ENCODE measurements at places on chromosomes 6 and 20. TPM values are rescaled to one million over a fixed set of nuclear protein-coding genes. Genes with fewer than 3 reads are reported as not detected.

AFDN gene
- total RNA-seq, result 20.7 TPM

RAET1E gene
- not detected for total RNA-seq

SNX5 gene
- 81.6 TPM for total RNA-seq

LINC00237 gene
- not detected for total RNA-seq

GPLD1 gene
- 0.49 TPM for total RNA-seq

MRAP2 gene
- not detected for total RNA-seq

- no peak overlapping the region for H3K4me3 ChIP-seq
- no peaks in the 10 kb centered on the region for H3K27me3 ChIP-seq
- DNase-seq, result no peak
- no peaks in the 10 kb centered on the region for H3K36me3 ChIP-seq
These were observed 132.3 kb downstream of the PXDC1 start for GRCh38 chr6:3619201-3619600.

DNA sequence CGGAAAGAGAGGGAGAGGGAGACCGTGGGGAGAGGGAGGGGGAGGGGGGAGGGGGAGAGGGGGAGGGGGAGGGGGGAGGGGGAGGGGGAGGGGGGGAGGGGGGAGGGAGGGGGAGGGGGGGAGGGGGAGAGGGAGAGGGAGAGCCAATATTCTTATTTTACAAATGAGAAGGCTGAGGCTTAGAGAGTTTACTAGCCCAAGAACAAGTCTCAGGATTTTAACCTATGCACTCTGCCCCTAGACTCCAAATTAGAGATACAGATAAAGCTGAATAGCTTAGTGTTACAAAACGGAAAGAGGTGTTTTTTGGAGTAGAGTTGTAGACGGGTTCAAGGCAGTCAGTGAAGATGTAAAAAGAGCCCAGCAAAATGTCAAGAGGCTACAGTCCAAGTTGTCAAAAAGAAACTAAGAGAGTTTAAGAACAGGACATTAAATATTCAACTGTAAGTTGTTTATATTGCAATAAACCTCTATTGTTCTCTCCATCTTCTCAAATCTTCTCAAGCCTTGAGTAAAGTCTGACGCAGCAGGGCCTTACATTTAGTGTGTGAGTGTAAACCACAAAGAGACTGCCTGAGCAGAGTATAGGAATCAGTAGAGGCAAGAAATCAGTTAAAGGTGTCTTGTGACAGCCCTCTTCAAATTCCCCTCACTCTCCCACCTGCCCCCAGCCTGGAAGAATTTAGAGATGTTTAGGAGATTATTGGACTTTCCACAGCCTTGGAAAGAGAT, 34.9 kb upstream of the AKIRIN2 start:
- H3K4me1 ChIP-seq, result peaks cover 45% of the 10 kb centered on the region
- H3K27ac ChIP-seq, result peak overlapping the region; percentile 32
- no peak for DNase-seq
- no peaks in the 10 kb centered on the region for H3K36me3 ChIP-seq

DNA sequence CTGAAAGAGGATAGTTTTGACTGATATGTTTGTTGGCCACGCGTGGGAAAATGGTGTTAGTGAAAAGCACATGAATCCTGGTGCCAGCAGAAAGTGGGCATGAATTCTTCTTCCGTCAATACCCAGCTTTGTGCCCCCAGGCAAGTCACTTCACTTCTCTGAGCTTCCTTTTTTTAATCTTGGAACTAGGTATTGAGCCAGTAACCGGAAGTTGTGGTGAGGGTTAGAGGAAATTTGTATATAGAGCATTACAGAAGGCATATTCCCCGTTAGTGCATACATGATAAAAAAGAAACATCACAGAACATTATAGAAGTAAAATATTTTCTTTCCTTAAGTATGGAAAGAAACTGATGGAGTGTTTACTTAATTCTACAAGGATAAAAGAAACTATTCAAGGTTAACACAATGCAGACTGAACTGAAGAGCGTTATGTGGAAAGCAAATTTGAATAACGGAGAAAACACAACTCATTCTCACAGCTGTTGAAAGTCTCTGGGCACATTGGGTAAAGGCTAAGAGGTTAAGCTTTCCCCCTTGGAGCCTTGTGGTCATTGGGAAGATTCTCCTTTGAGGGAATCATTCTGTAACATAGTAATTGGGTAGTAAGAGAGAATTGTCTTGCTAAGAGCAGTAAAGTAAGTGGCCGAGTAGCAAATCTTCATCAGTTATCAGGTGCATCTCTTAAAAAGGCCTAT, 223.1 kb downstream of the BCAS1 start:
- DNase-seq, result no peak
- H3K27me3 ChIP-seq, result no peaks in the 10 kb centered on the region
- H3K27ac ChIP-seq, result no peak overlapping the region
- no peak overlapping the region for H3K4me3 ChIP-seq
- no peaks in the 10 kb centered on the region for H3K36me3 ChIP-seq

DNA sequence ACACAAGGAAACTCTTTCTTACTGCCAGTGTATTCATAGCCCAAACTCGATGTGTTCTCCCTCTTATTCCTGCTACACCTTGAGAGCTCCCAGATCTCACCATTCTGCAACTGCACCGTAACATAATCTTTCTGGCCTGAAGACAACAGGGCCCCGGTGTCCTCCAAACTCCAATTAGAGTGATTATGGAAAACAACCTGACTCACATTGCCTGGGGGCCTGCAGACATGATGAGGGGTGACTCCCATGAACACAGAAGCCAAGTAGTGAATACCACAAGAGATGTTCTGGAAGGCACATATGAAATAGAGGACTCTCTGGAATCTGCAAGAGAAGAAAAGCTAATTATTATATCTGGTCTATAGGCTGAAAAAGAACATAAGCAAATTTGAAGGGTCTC, 19.7 kb downstream of the SLC22A16 start:
- no peaks in the 10 kb centered on the region for H3K4me1 ChIP-seq
- no peaks in the 10 kb centered on the region for H3K36me3 ChIP-seq
- DNase-seq, result no peak
- H3K27ac ChIP-seq, result no peak overlapping the region
- no peak overlapping the region for H3K4me3 ChIP-seq
- no peaks in the 10 kb centered on the region for H3K27me3 ChIP-seq

- H3K36me3 ChIP-seq, result no peaks in the 10 kb centered on the region
- no peaks in the 10 kb centered on the region for H3K27me3 ChIP-seq
- H3K4me1 ChIP-seq, result no peaks in the 10 kb centered on the region
- no peak overlapping the region for H3K27ac ChIP-seq
These were observed 47.2 kb downstream of the LAMA4 start for GRCh38 chr6:112207131-112207530.

DNA sequence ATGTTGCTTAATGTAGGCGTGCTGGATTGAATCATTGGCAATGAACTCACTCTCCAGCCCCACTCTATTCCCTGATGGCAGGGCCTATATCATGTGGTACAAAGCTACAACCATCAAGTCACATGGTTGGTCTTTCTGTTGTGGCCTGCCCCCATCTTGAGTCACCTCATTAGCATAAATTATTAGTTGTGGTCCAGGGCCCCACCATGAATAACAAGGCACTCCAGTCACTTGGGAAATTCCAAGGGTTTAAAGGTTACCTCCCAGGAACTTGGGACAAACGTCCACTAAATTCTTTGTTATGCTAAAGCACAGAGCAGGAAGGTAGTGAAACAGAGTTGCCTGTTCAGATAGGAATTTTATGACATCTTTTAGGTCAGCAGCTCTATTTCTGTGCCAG, 193.7 kb downstream of the SLC35F1 start:
- H3K36me3 ChIP-seq, result no peaks in the 10 kb centered on the region
- H3K4me3 ChIP-seq, result no peak overlapping the region
- H3K27me3 ChIP-seq, result no peaks in the 10 kb centered on the region
- no peak overlapping the region for H3K27ac ChIP-seq
- no peak for DNase-seq

GRCh38 chr6:147538821-147539220, 30.3 kb downstream of the SAMD5 start:
- no peak overlapping the region for H3K4me3 ChIP-seq
- no peak for DNase-seq
- no peaks in the 10 kb centered on the region for H3K4me1 ChIP-seq

DNA sequence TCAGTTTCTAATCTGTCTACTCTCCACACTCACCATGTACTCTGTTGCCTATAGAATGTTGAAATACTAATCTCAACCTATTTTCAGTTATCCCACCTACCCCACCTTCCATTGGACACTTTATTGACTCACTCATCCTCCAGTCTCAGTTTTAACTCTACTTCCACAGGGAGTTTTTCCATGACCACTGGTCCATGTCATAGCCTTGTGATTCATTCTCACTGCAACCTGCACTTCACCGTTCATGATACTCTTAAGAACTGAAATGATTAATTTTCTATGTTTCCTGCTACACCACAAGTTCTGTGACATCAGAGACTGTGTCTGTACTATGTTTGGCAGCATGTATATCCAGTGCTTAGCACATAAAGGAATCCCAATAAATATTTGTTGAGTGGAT, 122.8 kb upstream of the HSF2 start:
- no peaks in the 10 kb centered on the region for H3K27me3 ChIP-seq
- H3K4me1 ChIP-seq, result no peaks in the 10 kb centered on the region
- no peaks in the 10 kb centered on the region for H3K36me3 ChIP-seq

DNA sequence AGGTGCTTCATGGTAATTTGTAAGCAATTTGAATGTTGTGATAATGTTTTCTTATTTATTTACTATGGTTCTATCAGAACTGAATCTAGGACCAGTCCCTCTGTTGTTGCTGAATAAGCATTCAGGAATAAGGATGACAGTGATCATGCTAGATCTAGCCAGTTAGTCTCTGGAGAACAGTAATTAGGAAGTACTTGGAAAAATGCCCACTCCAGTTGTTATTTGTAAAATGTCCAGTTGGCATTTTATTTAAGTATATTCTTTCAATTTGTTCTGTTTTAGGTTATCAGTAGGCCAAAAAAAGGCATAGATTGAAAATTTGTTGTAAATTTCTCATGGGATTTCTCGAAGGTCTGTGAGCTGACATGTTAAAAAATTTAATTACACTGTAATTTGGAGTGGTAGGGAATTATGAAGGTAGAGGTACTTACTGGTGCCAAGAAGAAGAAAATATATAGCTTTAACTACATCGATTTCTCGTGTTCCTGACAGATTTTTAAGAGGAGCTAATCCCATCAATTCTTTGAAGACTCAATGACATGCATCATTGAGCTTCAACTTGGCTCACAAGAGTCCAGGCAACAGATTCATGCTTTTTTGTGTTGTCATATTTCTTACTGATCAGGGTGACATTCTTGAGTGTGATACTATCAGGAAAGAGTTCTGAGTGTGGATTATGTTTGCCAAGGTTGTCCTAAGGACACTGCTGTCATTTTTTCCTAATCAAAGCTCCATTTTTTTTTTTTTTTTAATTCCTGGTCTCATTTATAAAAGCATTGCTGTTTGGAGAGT, 177.3 kb downstream of the CARMIL1 start:
- H3K27me3 ChIP-seq, result no peaks in the 10 kb centered on the region
- no peak overlapping the region for H3K27ac ChIP-seq
- H3K36me3 ChIP-seq, result no peaks in the 10 kb centered on the region
- H3K4me1 ChIP-seq, result no peaks in the 10 kb centered on the region
- DNase-seq, result no peak
- no peak overlapping the region for H3K4me3 ChIP-seq

DNA sequence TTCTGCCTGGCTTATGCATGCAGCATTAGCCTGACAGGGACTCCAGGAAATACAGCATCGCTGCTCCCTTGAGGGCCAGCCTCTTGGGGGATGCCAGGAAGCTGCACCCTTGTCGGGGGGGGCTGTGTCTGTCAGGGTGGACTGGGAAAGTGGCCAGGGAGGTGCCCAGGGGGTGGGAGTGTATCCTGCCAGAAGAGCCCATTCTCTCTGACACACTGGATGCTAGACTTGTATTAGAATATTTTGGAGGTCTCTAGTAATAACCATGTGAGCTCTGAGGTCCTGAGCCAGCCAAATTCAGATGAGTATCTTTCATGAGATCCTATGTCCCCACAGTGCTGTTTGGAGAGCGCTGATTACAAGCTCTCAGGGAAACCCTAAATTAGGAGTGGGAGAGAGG, 89.1 kb downstream of the MYLK4 start:
- no peaks in the 10 kb centered on the region for H3K27me3 ChIP-seq
- H3K4me1 ChIP-seq, result no peaks in the 10 kb centered on the region
- H3K4me3 ChIP-seq, result no peak overlapping the region
- no peak for DNase-seq
- H3K27ac ChIP-seq, result no peak overlapping the region

DNA sequence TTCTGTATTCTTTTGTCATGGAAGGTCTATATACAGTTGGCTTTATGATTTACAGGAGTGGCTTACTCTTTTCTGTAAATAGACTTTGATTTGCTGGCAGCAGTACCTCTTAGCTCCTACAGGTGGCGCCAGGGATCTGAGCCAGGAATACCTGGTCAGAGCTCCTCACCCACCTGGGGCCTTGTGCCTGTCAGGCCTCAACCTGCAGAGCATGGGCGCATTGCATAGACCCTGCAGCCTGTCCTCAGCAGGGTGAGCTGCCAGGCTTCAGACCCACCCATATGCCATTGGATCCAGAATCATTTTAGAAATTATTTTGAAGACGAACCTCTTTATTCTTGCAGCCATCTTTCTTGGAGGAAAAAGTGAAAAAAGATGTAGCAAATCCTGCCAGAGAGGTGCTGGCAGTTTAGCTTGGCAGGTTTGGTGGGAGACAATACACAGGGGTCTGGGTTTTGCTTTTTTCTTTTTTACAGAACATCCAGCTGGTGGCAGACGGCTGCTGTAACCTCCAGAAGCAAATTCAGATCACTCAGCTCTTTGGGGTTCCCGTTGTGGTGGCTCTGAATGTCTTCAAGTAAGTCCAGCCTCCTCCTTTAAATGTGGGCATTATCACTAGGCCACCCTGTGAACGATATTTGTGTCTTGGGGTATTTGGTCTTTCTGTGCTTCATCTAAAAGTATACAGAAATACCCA, 149.1 kb downstream of the MTHFD1L start:
- peak; percentile 54 for DNase-seq
- H3K36me3 ChIP-seq, result peaks cover 6% of the 10 kb centered on the region
- no peaks in the 10 kb centered on the region for H3K27me3 ChIP-seq

- no peaks in the 10 kb centered on the region for H3K27me3 ChIP-seq
- H3K36me3 ChIP-seq, result no peaks in the 10 kb centered on the region
- no peak overlapping the region for H3K4me3 ChIP-seq
- DNase-seq, result no peak
- H3K27ac ChIP-seq, result no peak overlapping the region
- no peaks in the 10 kb centered on the region for H3K4me1 ChIP-seq
These were observed 201.6 kb downstream of the FOXA2 start for GRCh38 chr20:22382742-22383141.

GRCh38 chr6:56370561-56371211, 123.3 kb upstream of the COL21A1 start:
- no peak overlapping the region for H3K4me3 ChIP-seq
- H3K27me3 ChIP-seq, result no peaks in the 10 kb centered on the region
- H3K4me1 ChIP-seq, result no peaks in the 10 kb centered on the region

GRCh38 chr20:62738025-62738881, 29.6 kb downstream of the NTSR1 start:
- H3K4me1 ChIP-seq, result peaks cover 46% of the 10 kb centered on the region
- H3K4me3 ChIP-seq, result no peak overlapping the region
- no peaks in the 10 kb centered on the region for H3K36me3 ChIP-seq
- no peak for DNase-seq

- H3K27me3 ChIP-seq, result no peaks in the 10 kb centered on the region
- H3K36me3 ChIP-seq, result no peaks in the 10 kb centered on the region
- no peak overlapping the region for H3K4me3 ChIP-seq
- no peaks in the 10 kb centered on the region for H3K4me1 ChIP-seq
These were observed 345.3 kb upstream of the ZFP64 start for GRCh38 chr20:52536841-52537400.

GRCh38 chr6:24933266-24933665, 2.5 kb downstream of the RIPOR2 start:
- H3K27me3 ChIP-seq, result no peaks in the 10 kb centered on the region
- peak overlapping the region; percentile 78 for H3K27ac ChIP-seq
- DNase-seq, result no peak
- peaks cover 55% of the 10 kb centered on the region for H3K4me1 ChIP-seq
- peaks cover 37% of the 10 kb centered on the region for H3K36me3 ChIP-seq

GRCh38 chr6:101626269-101626668, 232.8 kb downstream of the GRIK2 start:
- no peak overlapping the region for H3K27ac ChIP-seq
- H3K27me3 ChIP-seq, result no peaks in the 10 kb centered on the region
- no peak overlapping the region for H3K4me3 ChIP-seq
- no peak for DNase-seq

Data from CD4-positive, alpha-beta memory T cell (primary cell).